ENCODE measurements at places on chromosomes 2 and 18.

DNA sequence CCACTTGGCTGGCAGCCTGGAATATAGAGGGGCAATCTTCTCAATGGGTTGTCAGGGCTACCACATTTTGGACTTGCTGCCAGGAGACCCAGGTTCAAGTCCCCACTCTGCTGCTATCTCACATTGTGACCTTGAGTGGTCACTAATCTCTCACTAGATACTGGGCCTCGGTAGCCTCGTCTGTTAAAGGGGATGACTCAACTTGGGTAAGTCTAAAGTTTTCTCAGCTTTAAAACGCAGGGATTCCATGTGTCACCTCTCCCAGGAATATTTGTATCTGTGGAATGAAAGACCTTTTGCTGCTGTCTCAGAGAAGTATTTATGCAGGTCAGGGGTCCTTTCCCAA is 86.3 kb downstream of the SEMA4F start:
- DNase-seq, result peak; percentile 20

- no peak for DNase-seq
Measured at GRCh38 chr2:209113026-209113425, 310.8 kb upstream of the MAP2 start.

GRCh38 chr2:111128096-111128495 is 7.4 kb downstream of the BCL2L11 start:
- DNase-seq, result no peak

DNA sequence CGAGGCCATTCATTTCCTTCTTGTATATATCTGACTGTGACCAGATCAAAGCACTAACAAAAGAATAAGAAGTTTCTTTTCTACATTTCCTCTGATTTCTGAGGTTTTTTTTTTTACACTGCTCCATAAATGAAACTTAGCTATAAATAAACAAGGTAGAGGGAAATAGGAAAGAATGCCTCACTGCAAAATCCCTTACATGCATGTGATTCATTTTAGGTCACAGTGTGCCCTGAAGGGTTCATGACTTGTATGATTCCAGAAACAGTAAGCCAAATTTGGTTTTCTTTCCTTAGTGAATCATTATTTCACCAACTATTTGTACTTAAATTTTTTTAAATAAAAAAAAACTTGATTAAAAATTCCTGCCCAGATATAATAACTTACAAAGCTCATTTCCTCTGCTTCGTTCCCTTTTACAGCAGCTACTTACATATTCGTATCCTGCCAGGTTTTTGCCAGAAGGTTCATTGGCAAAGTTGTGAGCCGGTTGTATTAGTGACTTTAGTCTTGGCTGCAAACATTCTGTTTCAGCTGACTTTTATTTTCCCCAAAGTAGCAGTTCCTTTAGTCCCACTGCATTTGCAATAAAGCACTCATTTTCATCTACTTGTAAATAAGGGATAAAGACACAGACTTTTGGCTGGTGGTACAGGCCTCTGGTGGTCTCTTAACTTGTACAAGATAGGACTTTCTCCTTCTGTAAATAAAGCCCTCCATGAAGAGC is 58.6 kb downstream of the LRP2 start:
- no peak for DNase-seq

All from epithelial cell of prostate (primary cell).